ENCODE measurements at places on chromosomes 1 and 21.

DNA sequence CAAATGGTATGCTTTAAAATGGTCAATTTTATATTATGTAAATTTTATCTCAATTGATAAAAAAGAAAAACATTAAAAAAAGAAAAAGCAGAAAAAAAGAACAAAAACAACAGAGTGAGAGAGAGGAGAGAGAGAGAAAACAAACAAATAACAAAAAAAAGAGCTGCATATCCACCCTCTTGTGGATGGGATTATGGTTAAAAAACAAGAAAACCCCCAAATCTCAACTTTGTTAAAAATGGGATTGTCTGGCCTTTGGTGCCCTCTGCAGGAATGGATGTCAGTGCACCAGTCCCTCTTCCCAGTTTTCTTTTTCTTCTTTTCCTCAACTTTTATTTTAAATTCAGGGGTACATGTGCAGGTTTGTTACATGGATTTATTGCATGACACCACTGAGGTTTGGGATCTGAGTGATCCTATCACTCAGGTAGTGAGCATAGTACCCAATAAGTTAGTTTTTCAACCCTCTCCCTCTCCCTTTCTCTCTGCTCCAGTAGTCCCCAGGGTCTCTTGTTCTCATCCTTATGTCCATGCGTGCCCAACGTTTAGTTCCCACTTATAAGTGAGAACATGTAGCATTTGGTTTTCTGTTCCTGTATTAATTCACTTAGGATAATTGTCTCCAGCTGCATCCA lies 28.1 kb downstream of the RNF187 start:
- DNase-seq: no peak

DNA sequence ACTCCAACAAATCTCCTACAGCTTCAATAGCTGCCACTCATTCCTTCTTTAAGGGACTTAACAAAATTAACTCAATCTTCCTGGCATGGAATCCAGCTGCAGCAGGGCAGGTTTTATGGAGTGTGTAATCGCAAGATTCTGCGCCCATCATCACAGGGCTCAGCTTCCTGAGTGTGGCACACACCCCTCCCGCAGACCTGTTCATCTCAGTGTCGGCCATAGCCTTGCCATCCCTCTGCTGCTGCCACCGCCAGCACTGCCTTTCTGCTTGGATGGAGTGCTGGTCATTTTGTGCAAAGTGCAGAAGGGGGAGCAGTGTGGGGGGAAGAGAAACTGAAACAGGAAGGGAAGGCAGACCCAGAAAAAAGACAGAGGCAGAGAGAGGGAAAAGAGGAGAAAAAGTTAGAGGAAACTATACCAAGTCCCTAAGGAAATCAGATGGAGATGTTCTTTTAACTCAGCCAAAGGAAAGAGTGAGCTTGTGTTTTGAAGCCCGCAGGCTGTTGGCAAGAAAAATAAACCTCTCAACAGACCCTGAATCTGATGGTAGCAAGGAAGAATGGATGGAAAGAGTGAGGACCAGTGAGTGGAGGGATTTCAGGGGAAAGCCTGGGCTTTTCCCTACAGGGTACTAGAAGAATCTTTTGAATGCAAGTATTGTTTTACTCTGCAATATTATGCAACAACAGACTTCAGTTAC lies 324.2 kb downstream of the SEC16B start:
- DNase-seq: no peak

- DNase-seq: no peak
Measured at GRCh38 chr1:6426277-6426971, 1.8 kb downstream of the ESPN start.

- DNase-seq: no peak
Measured at GRCh38 chr1:15543589-15544568, 17.2 kb downstream of the DNAJC16 start.

DNA sequence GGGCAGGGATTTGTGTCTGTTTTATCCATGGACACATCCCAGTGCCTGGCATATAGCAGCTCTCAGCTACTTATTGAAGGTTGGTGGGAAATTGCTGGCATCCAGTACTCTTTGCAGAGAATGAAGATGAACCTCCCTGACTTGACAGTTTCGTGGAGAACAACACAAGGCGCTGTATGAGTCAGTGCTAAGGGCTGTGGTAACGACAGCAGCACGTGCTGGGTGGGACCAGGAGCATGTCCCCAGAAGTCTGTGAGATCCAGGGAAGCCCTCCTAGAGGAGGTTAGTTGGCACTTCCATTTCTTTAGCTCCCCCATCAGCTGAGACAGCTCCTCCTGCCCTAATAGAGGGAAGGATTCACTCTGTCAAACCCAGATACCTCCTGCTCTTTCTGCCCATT lies 25.9 kb upstream of the IL19 start:
- no peak for DNase-seq

- DNase-seq: no peak
Measured at GRCh38 chr1:27934818-27935549, at the start of gene SMPDL3B. Gene SMPDL3B, plus strand, starts transcription at chr1:27935000. Its CDS starts 184 bp downstream, at chr1:27935184.

DNA sequence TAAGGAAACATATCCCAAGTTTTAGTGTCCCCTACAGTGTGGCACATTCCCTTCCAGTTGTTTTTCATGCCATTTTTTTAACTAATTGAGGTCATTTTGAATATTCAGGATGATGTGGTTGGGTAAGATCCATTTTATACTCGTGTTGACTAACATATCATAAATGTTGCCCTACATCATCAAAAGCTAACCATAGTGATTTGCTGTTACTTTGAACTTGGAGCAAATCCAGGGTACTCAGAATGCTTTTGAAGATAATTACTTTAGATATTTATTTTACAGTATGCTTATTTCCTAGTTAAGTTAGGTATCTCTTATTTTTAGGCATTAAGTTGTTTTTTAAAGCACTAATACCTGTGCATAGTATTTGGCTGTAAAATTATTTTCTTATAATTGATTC lies 57.8 kb downstream of the DYRK1A start:
- no peak for DNase-seq
